ENCODE measurements at places on chromosomes 6 and 20. TPM values are rescaled to one million over a fixed set of nuclear protein-coding genes. Genes with fewer than 3 reads are reported as not detected.

Gene JAG1
- polyA plus RNA-seq = 60.5 TPM

- H3K4me3 ChIP-seq = peak within 1 kb of the TSS; percentile 69
- DNase-seq = peak; percentile 62
- H3K27me3 ChIP-seq = no peaks in the 10 kb centered on the region
Measured at GRCh38 chr20:3209257-3209945, at the start of gene ITPA. TSS of gene ITPA (plus strand) at chr20:3209498. CDS start at chr20:3209552, 54 bp downstream.

GRCh38 chr6:14593286-14593685 lies 475.7 kb downstream of the CD83 start:
- no peak overlapping the region for H3K27ac ChIP-seq
- no peaks in the 10 kb centered on the region for H3K4me1 ChIP-seq
- DNase-seq = no peak
- H3K36me3 ChIP-seq = no peaks in the 10 kb centered on the region
- H3K27me3 ChIP-seq = no peaks in the 10 kb centered on the region

- no peaks in the 10 kb centered on the region for H3K4me1 ChIP-seq
- H3K4me3 ChIP-seq = no peak overlapping the region
- H3K36me3 ChIP-seq = no peaks in the 10 kb centered on the region
- DNase-seq = peak; percentile 14
- H3K27ac ChIP-seq = no peak overlapping the region
Measured at GRCh38 chr20:46011631-46012482, 3.1 kb downstream of the MMP9 start.

Measured in ovary (tissue), 10 donors.